Epithelial cell of alveolus of lung (primary cell): ENCODE measurements at places on chromosomes 16 and 17. TPM values are rescaled to one million over a fixed set of nuclear protein-coding genes. Genes with fewer than 3 reads are reported as not detected.

The ALOX12B gene
- total RNA-seq: not detected in 2 replicates

The SCGB1C2 gene
- total RNA-seq: not detected in 2 replicates

The SHBG gene
- total RNA-seq: 0.26 and 1.4 TPM in 2 replicates

The WFDC1 gene
- 0.13 and 9.7 TPM in 2 replicates for total RNA-seq

The LITAFD gene
- total RNA-seq: not detected in 2 replicates

The SUMO2 gene
- 108 and 122 TPM in 2 replicates for total RNA-seq

The STAT3 gene
- total RNA-seq: 55.2 and 107 TPM in 2 replicates

The ADAM11 gene
- total RNA-seq: under 0.01 and 0.64 TPM in 2 replicates

The ELMO3 gene
- 1.4 and 2.3 TPM in 2 replicates for total RNA-seq

The LRRC3C gene
- total RNA-seq: not detected in 2 replicates

The CCDC182 gene
- total RNA-seq: not detected in 2 replicates

The GPRC5B gene
- total RNA-seq: 10.2 and 37.1 TPM in 2 replicates

The P2RX1 gene
- total RNA-seq: 0.26 and 0.48 TPM in 2 replicates

The AIPL1 gene
- total RNA-seq: not detected in 2 replicates

The KRTAP1-1 gene
- not detected in 2 replicates for total RNA-seq

The PARD6A gene
- 0.16 and 1.7 TPM in 2 replicates for total RNA-seq

The ZNF207 gene
- 115 and 154 TPM in 2 replicates for total RNA-seq

The CFAP97D1 gene
- total RNA-seq: not detected in 2 replicates

The PPL gene
- total RNA-seq: 1.3 and 7.2 TPM in 2 replicates

The TBC1D3L gene
- total RNA-seq: 1.0 and 6.4 TPM in 2 replicates

The CARD14 gene
- total RNA-seq: 0.16 TPM in 1 of 2 replicates, not detected in the other

The MT4 gene
- not detected in 2 replicates for total RNA-seq

The ZPBP2 gene
- not detected in 2 replicates for total RNA-seq

The FLOT2 gene
- 56.8 and 60.4 TPM in 2 replicates for total RNA-seq

The FLYWCH1 gene
- total RNA-seq: 34.7 and 50.4 TPM in 2 replicates

The LDHD gene
- total RNA-seq: 0.16 and 0.52 TPM in 2 replicates
